ENCODE measurements at places on chromosomes 4 and X. TPM values are rescaled to one million over a fixed set of nuclear protein-coding genes. Genes with fewer than 3 reads are reported as not detected.

- no peak overlapping the region for H3K4me3 ChIP-seq
- no peak for DNase-seq
- H3K27me3 ChIP-seq: no peaks in the 10 kb centered on the region
- peaks cover 87% of the 10 kb centered on the region for H3K4me1 ChIP-seq
Measured at GRCh38 chr4:158814636-158815330, 46.0 kb downstream of the FNIP2 start.

DNA sequence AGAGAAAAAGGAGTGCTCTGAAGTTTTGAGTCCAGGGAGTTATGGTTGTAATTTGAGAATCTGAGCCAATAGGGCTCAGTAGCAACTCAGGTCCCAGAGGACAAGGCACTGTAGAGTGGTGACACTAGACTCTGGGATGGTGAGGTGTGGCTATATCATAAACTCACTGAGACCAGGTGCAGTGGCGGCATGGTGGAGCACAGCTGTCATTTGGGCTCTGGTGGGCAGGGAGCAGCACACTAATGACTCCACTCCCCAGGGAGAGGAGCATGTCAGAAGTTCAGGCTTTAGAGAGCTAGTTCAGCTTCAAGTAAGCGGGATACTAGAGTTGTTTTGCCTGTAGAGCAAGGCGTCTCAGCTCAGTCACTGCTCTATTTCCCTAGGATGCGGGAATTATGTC is 165.4 kb upstream of the USP38 start:
- no peaks in the 10 kb centered on the region for H3K4me1 ChIP-seq
- H3K27me3 ChIP-seq: no peaks in the 10 kb centered on the region
- no peak overlapping the region for H3K27ac ChIP-seq
- no peaks in the 10 kb centered on the region for H3K36me3 ChIP-seq

MAGEB10 gene
- not detected for total RNA-seq

- no peak overlapping the region for H3K27ac ChIP-seq
- DNase-seq: no peak
- no peaks in the 10 kb centered on the region for H3K36me3 ChIP-seq
- peaks cover 5% of the 10 kb centered on the region for H3K4me1 ChIP-seq
- H3K4me3 ChIP-seq: no peak overlapping the region
Measured at GRCh38 chr4:76234679-76235044, 16.9 kb upstream of the FAM47E start.

All from left ventricle myocardium inferior (tissue), 1 donor.